ENCODE measurements at places on chromosomes 2 and 18.

DNA sequence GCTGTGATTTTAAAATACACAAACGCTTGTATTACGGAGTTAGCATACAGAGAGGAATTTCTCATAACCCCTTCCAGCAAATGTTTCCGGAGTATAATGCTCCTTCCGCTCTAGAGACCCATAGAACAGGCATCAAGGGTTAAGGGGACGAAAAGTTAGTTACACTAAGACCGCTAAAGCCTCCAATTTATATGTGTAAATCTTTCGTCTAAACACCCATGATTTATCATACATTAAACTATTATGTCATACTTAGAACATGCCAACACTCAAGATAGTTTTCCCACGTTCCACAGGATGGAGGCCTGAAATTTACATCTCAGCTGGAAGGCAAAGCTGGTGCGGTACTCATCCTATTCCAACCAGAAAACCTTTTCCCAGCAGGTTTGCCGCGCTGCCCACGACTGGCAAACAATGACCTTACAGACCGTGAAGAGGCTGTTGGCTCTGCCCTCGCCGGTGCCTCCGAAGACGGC lies 650 bp downstream of the ORMDL1 start:
- no peak for DNase-seq

GRCh38 chr2:142675398-142675797 lies 202.1 kb upstream of the KYNU start:
- no peak for DNase-seq

DNA sequence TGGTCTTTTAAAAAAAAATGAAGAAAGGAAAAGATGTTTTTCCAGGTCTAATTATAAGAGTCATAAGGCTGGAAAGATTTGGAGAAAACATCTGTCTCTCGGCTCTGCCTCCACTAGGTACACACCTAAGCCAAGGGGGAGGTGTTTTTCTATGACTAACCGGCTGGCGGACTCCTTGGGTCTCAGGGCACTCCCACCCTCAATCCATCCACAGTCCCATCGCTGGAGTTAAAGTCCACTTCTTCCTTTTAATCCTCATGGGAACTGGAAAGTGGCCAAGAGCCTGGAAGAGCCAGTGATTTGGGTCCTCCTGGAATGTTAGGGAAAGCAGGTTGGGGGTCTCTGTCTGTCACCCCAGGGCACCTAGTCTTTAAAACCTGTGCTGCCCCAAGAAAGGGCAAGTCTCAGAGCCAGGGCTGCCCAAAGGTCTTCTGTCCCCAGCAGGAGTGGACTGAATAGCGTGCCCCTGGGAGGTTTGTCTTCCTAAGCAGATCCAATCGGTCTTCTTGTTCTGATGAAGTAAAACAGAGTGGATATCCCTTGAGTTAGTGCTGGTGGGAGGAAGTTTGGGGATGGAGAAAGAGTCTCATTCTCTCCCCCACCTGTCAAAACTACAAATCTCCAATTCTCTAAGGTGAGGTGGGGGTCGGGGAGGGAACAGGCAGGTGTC lies 66.4 kb downstream of the MCFD2 start:
- DNase-seq = no peak

DNA sequence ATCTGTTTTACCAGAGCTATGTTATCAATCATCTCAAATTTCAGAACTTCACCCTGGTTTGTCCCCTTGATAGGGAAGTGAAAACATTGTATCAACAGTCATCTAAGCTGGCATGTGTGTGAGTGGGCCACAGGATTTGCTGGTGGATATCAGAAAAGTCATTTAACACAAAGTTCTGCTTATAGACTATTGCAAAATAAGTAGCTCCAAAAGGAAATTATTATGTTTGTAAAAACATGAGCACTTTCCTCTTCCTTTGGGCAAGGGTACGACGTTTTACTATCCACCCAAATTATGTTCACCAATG lies 20.7 kb upstream of the COPS8 start:
- DNase-seq = no peak

DNA sequence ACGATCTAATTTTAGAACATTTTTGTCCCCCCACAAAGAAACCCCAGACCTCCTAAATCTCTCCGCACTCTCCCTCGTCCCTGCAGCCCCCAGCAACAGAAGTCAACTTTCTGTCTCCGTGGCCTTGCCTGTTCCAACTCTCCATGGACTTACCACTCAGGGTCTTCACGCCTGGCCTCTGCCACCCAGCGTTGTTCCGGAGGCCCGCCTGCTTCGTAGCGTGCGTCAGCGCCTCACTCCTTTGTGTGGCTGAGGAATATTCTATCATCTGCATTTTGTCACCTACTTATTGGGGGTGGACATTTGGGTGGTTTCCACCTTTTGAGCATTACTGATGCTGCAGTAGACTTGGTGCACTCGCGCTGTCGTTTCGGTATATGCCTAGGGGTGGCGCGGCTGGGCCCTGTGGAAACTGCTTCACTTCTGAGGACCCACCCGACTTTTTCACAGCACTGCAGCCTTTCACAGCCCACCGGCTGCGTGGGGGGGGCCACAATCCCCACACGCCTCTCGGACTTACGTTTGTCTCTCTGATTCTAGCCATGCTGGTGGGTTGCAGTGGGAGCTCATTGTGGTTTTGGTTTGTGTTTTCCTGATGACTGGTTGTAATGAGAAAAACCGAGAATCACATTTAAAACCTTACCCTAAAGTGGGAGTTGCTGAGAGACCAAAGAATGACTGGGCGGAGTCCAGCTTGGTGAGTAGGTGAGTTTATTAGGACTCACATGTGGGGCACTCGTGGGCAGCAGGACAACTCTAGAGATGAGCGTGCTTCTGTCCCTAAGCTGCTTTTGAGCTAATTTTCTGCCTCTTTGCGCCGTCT lies 1.4 kb upstream of the HSBP1L1 start:
- no peak for DNase-seq

Data from stimulated activated CD4-positive, alpha-beta T cell treated with anti-CD3 and anti-CD28 coated beads, Interleukin-1b, Interleukin-23, amount 100 ng/mL, for 4 hours (primary cell).